ENCODE measurements at places on chromosomes 3 and 15.
A peak's percentile ranks its signal among the peaks of the same experiment; 100 is the strongest.

DNA sequence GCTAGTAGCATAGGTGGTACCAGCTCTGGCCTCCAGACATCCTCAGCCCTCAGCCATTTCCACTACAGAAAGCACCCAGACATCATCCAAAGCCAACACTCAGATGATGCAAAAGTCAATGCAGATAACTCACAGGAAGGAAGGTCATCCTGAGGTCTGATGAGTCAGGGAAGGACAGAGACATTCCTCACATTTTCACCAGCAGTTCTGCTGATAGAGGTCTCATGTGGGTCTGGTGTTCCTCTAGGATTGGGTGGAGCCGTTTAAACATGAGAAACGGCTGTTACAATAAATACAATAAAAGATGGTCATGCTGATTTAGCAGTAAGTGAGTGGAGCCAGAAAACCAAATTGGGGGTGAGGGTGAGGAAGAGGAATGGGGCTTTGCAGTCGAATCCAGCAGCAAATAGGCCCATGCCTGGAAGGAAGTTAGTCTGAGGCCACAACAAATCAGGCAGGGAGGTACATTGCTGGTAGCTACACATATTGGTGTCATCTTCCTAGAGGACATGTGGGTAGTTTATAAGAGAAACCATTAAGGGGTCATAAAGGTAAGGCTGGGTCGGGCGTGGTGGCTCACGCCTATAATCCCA, 33.3 kb upstream of the FLNB start:
- peak; percentile 95 for DNase-seq

- no peak for DNase-seq
Observed at GRCh38 chr15:51335087-51335486, 3.3 kb downstream of the CYP19A1 start.

- peak; percentile 43 for DNase-seq
Observed at GRCh38 chr3:136772709-136773108, 20.5 kb upstream of the STAG1 start.

DNA sequence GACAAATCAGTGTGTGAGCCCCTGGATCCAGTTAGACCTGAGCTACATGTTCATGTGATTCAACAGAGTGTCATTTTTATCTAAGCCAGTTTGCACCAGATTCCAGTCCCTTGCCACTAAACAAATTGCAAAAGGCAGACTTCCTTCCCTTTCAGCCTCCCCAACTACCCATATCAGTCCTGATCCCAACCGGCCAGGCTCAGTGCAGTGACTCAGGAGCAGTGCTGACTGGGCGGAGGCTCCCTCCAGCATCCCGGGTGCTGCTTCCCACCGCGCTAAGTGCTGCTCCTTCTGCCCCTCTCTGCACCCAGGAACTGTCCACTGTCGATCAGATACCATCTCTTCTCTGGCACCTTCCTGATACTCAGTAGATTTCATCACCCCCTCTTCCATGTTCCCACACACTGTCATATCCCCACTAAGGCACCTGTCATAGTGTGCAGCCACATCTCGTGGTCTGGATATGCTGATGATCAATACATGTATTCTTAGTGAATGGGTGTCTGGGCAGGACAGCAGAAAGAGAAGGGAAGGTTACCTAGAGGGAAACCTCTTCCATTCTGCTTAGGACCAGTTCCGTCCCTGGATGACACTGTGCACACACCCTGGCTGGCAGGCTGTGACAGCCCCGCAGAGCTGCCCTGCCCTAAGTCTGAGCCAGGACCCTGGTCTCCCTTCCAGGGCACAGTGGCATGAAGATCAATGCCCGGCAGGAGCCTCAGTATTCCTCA, 108.8 kb upstream of the RAD18 start:
- no peak for DNase-seq

GRCh38 chr15:58520464-58520863, 88.7 kb downstream of the LIPC start:
- peak; percentile 32 for DNase-seq

GRCh38 chr15:75090388-75090734, 67.0 kb downstream of the PPCDC start:
- DNase-seq = peak; percentile 97

DNA sequence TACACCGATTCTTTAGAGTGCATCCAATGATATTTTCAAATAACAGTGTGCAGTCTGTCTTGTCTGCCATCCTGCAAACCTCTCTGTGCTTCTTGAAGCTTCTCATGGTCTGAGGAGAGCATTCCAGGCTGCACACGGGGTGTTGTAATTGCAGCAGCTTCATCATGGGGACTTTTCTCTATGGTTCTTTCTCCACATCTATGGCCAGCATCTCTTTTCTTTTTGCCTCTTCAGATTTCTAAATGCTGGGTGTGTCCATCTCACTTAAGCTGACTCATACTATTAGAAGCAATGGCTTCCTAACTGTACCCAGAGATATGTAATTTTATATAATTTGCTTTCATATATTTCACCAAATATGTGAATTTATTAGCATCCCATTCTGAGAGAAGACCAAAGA, 63.8 kb upstream of the EPHB3 start:
- DNase-seq = no peak

- DNase-seq = no peak
Observed at GRCh38 chr3:145429546-145429945, 731.4 kb downstream of the PLOD2 start.

GRCh38 chr15:52343831-52344230, 48.2 kb upstream of the MYO5C start:
- peak; percentile 7 for DNase-seq

DNA sequence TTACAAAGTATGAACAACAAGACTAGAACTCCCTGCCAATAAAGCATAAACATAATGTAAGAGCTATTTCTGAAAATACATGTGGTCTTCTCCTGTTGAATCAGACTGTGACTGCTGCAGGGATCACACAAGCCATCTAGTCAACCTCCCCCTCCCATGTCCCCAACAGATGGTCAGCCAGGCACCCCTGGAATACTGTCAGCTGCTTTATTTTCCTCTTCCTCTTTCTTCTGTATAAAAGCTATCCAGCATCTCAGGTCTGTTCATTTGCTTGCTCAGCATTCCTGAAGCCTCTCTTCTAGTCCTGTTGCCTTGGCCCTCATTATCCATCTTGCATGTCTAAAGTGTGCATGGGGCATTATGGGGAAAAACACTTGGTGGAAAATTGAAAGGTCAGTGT, 6.5 kb upstream of the MINDY4B start:
- no peak for DNase-seq

GRCh38 chr3:8739757-8740504, 6.3 kb downstream of the CAV3 start:
- DNase-seq = peak; percentile 16

DNA sequence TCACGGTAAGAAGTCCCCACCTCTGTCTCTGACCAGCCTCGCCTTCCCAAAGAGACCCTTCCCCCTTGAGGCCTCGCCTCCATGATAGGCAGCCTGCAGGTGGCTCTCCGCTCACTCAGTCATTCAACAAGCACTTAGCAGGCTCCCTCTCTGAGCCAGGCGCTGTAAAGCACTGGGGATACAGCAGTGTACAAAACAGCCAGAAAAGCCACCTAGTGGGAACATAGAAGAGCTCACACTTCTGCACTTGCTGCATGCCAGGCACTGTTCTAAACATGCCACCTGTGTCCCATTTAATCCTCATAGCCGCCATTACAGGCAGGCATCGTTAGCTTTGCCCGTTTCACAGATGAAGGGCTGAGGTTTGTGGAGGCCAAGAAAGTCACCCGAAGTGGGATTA, 56.0 kb downstream of the SEMA3G start:
- DNase-seq = no peak

DNA sequence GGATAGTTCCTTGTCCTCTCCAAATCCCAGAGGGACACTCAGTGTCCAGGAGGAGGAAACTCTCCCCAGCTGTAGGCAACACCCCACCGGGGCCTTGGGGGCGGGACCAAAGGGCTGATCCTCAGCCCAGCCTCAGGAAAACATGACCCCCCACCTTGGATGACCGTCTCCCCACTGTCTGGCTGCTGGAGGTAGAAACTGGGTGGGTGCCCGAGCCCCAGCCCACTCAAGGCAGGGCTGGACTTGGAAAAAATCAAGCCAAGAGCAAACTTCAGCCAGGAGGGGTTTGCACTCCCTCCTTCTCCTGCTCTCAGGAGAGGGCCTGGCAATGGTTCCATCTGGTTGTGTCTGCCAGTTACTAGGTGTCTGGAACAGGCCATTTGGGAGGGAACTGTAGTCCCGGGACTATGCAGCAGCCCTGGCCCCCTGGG, 3.6 kb upstream of the RASL12 start:
- DNase-seq = no peak

DNA sequence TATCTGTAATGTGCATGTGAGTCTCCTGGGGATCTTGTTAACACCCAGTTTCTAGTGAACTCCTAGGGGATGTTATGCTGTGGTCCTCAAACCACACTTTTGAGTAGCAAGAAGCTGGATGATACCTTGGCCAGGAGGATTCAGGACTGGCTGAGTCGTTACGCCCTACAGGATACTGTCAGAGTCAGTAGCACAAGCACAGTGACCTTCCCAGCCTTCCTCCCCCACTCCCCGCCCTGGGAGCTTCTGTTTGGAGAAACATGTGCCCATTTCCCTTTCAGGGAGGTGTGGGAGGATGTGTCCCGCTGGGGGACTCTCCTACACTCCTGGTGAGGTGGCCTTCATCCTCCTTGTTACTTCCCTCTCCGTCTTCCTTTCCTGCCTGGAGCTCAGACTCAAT, 76.4 kb upstream of the TRPM1 start:
- no peak for DNase-seq

DNA sequence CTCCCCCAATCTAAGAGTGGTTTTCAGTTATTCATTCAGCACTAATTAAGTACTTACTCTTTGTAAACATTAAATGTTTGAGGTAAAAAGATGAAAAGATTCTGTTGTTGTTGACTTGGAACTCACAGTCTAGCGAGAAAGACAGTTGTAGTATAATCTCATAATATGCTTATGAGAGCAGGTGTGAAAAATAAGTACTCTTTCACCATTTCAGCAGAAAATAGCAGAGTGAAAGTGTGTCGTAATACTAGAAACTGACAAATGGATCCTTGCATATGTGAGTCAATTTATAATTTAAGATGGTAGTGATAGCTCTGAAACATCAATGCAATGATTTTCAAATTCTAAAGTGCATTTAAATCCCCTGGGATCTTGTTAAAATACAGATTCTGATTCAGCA, 618.8 kb upstream of the CCDC54 start:
- no peak for DNase-seq

- DNase-seq = peak; percentile 79
Observed at GRCh38 chr15:66883284-66883911, 181.4 kb downstream of the SMAD6 start.

DNA sequence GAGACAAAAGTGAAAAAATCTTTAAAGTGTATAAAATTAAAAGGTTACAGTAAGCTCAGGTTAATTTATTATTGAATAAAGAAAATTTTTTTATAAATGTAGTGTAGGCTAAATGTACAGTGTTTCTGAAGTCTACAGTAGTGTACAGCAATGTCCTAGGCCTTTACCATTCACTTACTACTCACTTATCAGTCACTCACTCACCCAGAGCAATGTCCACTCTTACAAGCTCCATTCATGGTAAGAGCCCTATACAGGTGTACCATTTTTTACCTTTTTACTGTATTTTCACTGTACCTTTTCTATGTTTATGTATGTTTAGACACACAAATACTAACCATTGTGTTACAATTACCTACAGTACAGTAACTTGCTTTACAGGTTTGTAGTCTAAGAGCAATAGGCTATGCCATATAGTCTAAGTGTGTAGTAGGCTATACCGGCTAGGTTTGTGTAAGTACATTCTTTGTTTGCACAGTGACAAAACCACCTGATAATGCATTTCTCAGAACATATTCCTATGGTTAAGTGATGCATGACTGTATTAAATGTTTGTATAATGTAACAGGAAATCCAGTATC, 38.1 kb upstream of the NECTIN3 start:
- DNase-seq = no peak

- DNase-seq = no peak
Observed at GRCh38 chr15:69583626-69584025, 131.0 kb downstream of the RPLP1 start.

DNA sequence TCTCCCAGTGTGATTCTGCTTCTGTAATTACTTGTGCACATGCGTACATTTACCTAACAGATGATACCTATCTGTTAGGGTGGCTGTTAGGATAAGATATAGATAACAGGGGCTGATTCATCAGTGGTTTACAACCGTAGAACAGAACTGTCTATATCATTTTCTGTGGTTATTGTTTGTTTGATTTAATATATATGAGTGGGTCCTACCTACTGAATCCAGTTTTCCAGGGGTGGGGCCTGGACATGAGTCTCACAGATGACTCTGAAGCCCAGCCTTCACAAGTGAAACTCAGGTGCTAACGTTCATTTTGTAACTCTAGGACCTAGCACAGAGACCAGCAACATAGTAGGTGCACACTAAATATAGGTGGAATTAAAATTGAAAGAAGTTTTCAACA, 10.4 kb upstream of the ACAP2 start:
- DNase-seq = no peak

DNA sequence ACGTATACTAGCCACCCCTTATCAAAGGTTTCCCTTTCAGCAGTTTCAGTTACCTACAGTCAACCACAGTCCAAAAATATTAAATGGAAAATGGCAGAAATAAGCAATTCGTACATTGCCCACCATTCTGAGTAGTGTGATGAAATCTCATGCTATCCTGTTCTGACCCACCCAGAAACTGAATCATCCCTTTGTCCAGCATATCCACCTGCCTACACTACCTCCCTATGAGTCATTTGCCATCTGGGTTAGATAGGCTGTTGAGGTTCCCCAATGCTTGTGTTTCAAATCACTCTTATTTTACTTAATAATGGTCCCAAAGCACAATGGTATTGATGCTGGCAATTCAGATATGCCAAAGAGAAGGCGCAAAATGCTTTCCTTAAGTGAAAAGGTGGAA, 15.3 kb upstream of the PHC3 start:
- DNase-seq = no peak

DNA sequence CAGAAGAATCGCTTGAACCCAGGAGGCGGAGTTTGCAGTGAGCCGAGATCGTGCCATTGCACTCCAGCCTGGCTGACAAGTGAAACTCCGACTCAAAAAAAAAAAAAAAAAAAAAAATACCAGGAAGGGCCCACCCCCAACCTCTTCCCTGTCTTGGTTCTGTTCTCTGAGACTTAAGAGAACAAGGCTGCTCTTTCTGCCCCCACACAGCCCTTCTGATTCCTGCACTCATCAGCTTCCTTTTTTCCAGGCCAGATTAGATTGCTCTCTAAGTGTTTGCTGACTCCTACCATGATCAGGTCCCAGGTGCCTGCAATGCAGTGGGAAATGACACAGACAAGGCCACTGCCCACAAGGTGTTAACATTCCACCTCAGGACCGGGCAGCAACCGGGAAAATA, 13.0 kb downstream of the TMEM44 start:
- no peak for DNase-seq

DNA sequence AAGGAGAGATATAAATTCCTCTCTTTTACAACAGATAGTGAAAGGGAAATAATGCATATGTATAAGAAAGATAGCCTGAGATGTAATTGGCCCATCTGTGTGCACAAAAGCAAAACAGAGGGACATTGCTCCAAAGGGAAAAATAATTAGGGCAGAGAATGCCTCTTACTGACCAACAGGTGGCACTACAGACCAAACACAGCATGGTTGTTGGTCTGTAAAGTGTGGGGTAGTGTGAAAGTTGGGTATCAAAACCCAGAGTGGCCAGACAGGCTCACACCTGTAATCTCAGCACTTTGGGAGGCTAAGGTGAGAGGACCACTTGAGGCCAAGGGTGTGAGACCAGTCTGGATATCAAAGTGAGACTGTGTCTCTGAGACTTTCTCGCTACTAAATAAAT, 4.5 kb upstream of the TLNRD1 start:
- peak; percentile 44 for DNase-seq

All from lung microvascular endothelial cell (primary cell).